Ecto neural progenitor cell (in vitro differentiated cells): ENCODE measurements at places on chromosomes 13 and 19.

GRCh38 chr13:99935772-99936171 is 35.8 kb downstream of the ZIC5 start:
- DNase-seq: no peak

- DNase-seq: no peak
These were observed at the start of gene ADM5 for GRCh38 chr19:49689133-49690078. ADM5 (plus strand) TSS chr19:49689594; CDS start chr19:49689838, 244 bp downstream.

DNA sequence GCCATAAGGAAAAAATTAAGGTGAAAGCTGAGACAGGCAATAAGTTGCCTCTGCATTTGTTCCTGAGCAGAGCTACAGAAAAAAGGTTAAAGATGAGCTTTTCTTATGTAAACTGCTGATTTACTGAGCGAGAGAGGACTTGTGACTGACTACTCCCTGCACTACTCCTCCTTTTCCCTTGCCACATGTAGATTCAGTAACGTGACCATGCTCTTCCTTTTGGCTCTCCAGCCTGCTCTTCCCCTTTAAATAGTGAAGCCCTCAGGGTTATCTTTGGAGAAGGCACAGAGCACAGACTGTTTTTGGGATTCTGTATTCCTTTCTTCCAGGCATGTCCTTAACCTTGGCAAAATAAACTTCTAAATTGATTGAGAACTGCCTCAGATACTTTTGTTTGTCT is 630.2 kb downstream of the UQCRFS1 start:
- DNase-seq: no peak

DNA sequence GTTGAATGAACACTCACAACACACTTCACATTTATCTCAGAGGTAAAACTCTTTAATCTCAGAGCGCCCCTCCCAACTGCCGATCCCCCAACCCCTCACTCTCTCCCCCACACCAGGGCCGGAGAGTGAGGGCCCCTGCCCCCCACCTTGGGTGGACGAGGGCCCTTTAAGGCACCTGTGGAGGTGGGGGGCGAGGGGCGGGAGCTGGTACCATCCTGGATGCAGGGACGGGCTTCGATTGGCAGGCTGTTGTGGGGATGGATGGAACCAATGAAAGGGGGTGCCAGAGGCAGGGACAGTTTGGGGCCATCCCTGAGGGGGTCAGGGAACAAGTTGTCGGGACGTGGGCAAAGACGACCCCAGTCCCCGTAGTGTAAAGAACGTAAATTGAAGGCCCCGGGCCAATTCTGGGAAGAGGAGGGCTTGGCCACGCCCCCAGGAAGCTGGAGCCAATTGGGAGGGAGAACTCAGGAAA is 1.7 kb upstream of the PNKP start:
- no peak for DNase-seq

GRCh38 chr19:29620931-29621351 is 14.9 kb downstream of the POP4 start:
- no peak for DNase-seq

DNA sequence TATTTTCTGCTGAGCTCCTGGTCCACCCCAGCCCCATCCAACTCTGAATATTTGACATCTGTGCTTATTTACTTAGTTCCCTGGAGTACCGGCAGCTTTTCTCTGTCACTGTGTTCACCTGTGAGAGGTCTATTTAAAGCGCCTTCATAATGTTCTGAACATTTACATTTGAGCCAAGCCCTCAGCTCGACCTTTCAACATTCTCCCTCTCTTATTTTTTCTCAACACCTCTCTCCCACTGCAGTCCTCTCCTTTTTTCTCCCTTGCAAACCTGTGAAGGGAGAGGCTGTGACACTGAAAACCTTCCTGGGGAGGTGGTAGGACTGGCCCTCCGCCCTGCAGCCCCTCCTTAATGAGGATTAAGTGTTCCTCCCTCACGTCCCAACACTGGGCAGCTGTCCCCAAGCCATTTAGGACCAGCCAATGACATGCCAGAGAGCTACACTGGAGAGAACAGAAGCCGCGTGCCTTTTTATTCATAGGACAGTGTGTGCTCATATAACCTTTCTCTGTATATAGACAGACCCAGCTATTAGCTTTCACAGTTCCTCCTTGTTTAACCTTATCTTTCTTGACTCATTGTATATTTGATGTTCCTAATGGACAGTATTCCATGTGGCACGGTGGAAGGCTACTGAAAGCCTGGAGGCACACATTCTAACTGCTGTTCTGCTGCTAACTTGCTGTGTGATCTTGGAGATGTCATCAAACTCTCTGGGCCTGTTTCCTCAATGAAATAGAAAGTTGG is 134.8 kb downstream of the NUFIP1 start:
- no peak for DNase-seq

DNA sequence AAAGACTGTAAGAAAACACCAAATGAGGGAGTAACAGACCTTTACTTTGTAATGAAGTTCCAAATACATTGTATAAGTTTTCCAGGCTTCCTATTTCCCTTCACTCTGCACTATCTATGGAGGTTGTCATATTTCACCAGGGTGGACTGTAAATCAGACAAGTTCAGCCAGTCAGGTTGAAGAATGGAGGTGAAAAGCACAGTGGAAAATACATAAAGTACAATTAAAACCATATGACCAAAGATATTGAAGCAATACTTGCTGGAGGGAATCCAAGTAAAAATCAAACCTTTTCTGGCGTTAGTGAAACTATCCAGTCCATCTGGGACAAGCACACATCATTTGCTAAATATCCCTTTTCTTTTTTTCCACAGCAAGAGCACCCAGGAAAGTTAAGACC is 3.2 kb downstream of the LHFPL6 start:
- DNase-seq: no peak

DNA sequence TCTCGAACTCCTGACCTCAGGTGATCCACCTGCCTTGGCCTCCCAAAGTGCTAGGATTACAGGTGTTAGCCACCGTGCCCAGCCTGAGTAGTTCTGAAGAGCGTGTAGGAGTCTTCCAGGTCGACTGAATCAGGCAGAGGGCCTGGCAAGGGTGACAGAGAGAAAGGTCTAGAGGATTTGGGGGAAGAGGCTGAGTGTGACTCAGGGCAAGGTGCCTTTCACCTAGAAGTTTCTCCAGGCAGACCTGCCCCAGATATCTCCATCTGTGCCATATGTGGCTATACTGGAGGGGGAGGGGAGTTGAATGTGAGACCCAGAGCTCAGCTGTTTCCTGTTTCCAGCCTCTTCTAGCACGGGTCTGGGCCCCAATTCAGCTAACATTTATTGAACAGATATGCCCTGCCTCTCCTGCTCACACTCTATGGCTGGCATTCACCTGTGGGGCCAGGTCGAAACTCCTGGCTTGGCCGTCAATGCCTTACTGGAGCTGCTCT is 1.3 kb downstream of the CCDC159 start:
- no peak for DNase-seq

GRCh38 chr19:12782174-12782423 is 6.7 kb upstream of the HOOK2 start:
- DNase-seq: peak; percentile 54

DNA sequence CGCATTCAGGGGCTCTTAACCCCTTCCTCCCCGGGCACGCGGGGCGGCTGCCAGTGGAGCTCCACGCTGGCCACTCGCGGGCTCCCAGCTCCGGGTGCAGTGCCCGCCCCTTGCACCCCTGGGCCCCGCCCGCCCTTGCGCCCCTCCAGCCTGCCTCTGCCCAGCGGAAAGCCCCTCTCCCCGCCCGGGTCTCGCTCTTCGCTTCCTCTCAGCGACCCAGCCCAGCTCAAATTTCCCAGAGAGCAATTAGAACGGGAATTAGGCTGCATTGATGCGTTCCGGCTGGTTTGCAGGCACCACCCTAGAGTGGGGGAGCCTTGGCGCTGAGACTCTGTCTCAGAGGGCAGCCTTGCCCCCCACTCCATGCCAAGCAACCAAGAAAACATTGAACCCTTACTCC is 1.8 kb upstream of the GSX1 start:
- no peak for DNase-seq

GRCh38 chr13:104357174-104357573 is 1291.0 kb upstream of the SLC10A2 start:
- no peak for DNase-seq

GRCh38 chr19:45782820-45783785 is 813 bp upstream of the DMPK start:
- DNase-seq: peak; percentile 51

DNA sequence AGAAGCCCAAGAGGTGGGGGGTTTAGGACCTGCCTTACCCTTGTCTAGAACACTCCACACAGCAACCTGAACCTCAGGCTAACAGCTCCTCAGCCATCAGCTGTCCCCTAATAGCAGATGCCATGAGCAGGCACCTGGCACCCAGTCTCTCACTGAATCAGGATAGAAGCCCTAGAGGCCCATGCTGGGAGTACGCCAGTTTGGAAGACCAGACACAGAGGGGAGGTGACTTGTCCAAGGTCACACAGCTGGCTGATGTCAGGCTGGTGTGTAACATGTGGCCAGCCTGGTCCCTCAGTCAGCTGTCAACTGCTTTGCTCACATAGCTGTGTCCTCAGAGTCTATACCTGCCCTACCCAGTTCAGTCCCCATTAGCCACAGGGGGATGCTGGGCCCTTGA is 12.8 kb upstream of the SAMD1 start:
- DNase-seq: no peak

GRCh38 chr19:15935167-15935702 is 906 bp upstream of the CYP4F11 start:
- no peak for DNase-seq

GRCh38 chr13:41811588-41812021 is 149.3 kb downstream of the VWA8 start:
- DNase-seq: no peak

DNA sequence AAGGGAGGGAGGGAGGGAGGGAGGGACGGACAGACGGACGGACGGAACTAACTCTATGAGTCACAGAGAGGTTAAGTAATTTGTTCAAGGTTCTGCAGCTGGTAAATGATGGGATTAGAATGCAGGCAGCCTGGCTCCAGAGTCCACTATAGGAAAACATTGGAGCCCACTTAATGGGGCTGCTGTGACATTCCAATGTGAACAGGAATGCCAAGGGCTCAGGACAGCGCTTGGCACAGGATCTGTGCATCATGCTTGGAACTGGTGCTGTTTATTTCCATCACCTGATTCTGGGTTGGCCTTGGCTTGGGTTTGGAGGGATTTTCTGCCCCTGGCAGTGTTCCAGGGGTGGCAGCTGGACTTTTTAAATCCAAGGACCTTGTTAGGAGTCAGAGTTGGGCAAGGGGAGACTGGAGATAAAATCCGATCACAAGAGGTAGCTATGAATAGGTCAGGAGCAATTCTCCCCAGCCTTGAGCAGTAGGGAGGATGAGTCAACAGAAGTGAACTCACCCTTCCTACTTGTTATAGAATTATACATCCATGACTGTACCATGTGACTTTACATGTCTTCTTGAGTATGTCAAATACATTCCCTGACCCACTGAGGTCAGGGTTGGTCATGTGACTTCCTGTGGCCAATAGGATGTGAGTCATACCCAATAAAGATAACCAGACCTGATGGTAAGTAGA is 7.8 kb upstream of the HIF3A start:
- DNase-seq: no peak

DNA sequence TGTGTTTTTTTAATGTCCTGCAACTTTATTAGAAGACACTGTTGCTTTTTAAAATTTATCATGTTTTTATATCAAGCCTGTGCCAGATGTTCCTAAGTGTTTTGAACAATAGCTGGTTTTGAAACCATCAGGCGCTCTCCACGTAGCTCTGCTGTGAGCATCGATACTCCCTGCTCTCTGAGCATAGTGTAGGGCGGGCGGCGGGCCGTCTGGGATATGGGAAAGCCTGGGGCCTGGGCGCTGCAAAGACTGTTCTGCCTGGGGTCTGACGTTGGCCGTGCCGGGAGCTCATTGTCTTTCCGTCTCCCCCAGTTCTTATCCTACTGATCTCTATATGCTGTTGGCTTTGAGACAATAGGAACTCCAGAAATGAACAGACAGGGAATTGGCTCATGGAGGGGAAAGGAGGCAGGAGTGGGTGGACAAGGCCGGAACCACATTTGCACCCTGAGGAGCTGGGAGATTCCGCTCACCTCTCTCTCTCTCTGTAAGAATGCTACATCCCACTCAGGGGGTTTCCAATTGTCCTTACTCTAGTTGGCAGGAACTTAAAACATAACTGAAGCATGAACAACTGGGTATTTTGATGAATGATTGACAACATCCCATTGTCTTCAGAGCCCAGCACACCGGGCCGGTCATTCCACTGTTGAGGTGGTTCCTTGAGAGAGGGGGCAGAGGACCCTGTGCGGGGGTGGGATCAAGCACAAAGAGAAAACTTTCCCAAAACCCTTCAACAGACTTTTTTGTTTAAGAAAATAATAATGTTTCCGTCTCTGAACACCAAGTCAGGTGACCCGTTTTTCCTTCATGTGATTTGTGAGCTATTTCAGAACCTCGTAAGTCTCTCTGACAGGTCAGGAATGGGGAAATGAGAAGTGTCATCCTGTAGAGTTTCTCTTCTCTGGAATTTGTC is 64.7 kb downstream of the COL4A2 start:
- no peak for DNase-seq

DNA sequence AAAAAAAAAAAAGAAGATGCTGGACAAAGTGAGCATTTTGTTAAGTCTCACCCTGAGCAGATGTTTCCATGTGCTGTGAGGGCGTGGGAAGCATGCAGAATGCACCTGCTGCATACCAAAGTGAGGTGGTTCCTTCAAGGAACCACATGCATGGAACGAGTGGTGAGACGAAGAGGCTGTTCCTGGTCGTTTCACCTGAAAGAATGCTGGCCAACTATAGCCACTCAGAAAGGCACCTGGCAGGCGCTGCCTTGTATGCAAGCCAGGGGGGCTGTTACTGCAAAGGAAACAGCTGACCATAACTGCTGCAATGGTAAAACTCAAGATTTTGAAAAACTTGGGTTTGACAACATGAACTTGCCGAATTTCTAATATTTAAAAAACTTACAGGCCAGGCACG is 14.7 kb downstream of the MIER2 start:
- DNase-seq: no peak

DNA sequence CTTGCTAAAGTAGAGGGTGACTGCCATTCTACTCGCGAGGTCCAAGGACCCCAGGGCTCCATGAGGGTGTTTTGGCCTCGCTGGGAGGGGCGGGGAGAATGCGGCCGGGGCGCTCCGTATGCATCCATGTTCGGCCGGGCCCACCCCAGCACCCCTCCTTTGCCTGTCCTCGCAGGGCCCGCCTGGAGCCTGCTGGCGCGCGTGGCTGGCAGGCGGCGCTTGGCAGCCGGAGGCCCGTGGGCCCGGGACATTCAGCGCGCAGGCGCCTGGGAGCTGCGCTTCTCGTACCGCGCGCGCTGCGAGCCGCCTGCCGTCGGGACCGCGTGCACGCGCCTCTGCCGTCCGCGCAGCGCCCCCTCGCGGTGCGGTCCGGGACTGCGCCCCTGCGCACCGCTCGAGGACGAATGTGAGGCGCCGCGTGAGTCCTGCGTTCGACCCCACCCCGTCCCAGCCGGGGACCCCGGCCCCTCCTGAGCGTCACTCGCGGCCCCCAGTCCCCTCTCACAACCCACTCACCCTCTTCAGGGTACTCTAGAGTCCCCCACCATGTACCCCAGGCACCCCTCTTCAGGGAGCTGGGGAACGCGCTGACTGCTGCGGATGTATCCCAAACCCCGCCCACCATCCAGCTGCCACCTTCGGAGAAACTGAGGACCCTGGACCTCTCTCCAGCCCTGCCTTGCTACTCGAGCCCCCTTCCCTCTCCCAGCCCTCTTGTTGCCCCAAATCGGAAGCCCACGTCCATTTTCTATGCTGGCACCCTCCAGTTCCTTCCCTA is 4.1 kb downstream of the DLL3 start:
- DNase-seq: peak; percentile 82
